ENCODE measurements at places on chromosomes 1 and 21.
A peak's percentile ranks its signal among the peaks of the same experiment; 100 is the strongest.

- DNase-seq = no peak
These were observed 497.4 kb downstream of the DISC1 start for GRCh38 chr1:232123775-232124659.

- DNase-seq = no peak
These were observed 664 bp downstream of the LRRC47 start for GRCh38 chr1:3795453-3796214.

GRCh38 chr1:36652586-36652985, 169.9 kb upstream of the CSF3R start:
- no peak for DNase-seq

GRCh38 chr1:30313176-30313575, 410.2 kb downstream of the MATN1 start:
- DNase-seq = no peak

DNA sequence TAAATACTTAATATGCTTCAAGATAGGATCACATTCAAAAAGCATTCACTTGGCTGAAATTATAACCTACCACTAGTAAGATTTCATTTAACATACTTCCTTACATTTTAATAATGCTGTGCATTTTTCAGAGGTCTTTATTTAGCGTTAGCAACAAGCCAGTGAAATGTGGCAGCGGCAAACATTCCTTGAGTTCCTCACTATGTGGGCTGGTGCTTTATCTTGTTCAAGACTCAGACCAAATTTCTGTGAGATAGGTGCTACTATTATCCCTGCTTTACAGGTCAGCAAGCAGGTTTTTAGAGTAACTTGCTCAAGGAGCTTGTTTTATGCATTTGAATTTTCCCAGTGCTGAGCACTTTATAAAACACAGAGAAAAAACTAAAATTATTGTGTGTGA, 132.7 kb downstream of the PLPPR4 start:
- no peak for DNase-seq

- DNase-seq = no peak
These were observed at the start of gene TRPM2 for GRCh38 chr21:44353191-44353970. Gene TRPM2, plus strand, starts transcription at chr21:44353621. Its CDS starts 80 bp downstream, at chr21:44353701.

GRCh38 chr1:34619256-34619655, 135.6 kb upstream of the GJB5 start:
- no peak for DNase-seq

GRCh38 chr1:31348449-31348848, 24.4 kb downstream of the FABP3 start:
- no peak for DNase-seq

GRCh38 chr1:41673806-41674205, 189.3 kb upstream of the EDN2 start:
- no peak for DNase-seq

DNA sequence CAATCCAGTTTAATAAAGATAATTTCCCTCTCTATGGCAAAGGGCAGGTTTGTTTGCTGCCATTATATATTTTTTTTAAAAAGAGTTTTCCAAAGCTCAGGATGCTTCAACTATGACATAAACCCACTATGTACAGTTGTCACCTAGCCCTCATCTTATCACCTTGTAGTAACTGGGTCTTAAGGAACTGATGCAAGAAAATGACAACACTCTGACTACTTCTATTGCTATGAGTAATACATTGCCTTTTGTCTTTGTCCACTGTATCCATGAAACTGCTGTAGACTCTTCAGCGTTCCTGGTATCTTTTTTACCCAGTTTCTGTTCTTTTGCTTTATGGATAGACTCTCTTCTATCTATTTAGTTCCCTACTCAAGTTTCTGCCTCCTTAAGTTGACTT, 586.5 kb downstream of the NEGR1 start:
- DNase-seq = no peak

DNA sequence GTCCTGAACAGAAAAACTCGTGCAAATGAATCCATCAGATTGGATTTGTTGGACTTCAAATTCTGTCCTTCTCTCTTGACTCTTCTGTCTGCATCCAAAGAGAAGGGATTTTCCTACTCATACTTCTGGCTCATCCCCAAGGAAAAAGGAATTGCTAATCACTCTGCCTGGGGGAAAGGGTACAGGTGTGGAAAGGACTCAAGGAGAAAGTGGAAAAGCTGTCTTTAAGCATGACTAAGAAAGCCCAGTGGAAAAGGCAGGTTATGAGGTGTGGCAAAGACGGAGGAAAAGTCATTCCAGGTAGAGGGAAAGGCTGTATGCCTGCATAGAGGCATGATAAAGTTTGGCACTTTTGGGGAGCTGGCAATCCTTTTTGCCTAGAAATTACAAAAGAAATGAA, 43.4 kb downstream of the PTGS2 start:
- no peak for DNase-seq

GRCh38 chr1:14263671-14264070, 334.8 kb upstream of the KAZN start:
- peak; percentile 90 for DNase-seq

DNA sequence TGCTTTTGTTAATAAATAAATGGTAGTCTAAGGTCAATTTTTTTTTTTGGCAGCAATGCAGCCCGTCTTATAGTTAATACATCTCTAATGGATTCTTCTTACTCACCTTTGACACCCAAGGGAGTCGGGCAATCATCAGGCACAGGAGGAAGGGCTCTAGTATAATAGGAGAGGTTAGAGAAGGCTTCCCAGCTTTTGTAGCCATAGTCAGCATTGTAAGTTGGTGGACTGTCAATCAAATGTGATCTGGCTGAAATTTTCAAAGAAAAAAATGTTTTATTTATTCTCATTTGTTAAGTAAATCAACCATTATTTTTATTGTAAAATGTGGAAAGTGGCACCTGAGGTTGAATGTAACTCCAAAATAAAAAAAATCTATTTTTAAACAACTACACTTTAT, 2.1 kb downstream of the PTGS2 start:
- DNase-seq = no peak

- peak; percentile 80 for DNase-seq
These were observed at the start of gene SLC2A1 for GRCh38 chr1:42958488-42959319. Gene SLC2A1, minus strand, starts transcription at chr1:42958868. Its CDS starts 217 bp downstream, at chr1:42958651.

DNA sequence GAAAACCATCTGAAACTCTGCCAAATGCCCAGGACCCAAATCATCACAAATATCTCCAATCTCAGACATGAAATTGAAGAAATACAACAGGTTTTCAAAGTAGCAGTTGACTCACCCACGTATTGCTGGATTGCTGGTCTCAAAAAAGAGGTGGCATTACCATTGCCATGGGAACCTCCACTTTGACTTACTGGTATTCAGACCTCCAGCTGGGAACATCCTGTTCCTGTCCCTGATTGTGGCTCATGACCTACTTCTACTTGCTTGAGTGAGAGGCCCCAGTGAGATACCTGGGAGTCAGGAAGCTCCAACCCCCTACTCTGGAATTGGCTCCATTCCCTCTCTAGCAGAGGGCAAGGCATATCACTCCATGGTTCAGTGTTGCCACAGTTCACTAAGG, 64.6 kb downstream of the NMNAT2 start:
- DNase-seq = no peak

DNA sequence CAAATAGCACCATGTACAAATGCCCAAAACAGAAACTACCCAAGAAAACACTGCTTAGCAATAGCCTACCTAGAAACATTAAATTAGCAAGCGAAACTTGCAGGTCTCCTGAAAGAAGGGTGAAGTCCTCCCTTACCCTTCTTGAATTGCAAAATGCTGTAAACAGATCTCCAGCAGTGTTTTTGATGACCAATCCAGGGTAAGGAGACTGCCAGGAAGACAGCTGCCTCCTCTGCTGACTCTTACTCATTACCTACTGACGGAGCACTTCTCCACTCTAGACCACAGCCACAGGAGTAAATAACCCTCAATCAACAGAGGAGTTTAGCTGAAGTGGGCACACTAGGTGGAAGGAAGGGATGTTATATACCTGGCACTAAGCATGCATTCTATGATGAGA, 32.2 kb upstream of the GADD45A start:
- no peak for DNase-seq

DNA sequence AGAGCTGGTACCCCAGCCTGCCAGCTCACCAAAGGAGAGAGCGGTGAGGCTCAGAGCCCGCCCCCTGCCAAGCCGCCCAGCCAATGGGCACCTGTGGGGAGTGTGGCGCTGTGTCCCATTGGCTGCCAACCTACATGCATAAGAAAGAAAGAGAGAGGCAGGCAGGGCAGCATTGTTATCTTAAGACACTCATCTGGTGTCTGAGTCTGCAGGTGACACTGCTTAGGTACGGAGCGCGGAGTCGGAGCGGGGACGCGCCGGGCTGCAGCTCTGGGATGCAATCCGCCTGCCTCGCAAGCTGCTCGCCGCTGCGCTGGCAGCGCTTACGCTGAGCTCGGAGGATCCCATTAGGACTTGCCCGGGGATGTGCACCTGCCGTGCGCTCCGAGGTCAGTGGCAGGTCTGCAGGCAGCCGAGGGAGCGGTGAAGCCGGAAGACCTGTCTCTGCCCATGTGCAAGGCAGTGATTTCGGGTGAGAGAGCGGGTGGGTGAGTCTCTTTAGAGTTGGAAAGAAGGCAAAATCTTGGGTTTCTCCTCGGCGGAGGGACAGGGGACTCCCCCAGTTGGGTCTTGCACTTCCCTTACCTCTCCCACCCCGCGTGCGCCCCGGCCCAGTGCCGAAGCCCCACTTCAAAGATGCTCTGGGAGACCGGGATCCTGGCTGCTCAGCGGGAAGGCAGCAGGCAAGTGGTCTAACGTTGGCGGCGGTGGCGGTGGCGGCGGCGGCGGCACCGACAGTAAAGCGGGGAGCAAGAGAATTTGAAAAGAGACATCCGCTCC, at the start of gene BRINP2:
Gene BRINP2 (plus strand): TSS at position 203 of the 780 bp plus-strand sequence. CDS start 58,919 bp downstream, outside the sequence.
- peak; percentile 38 for DNase-seq

DNA sequence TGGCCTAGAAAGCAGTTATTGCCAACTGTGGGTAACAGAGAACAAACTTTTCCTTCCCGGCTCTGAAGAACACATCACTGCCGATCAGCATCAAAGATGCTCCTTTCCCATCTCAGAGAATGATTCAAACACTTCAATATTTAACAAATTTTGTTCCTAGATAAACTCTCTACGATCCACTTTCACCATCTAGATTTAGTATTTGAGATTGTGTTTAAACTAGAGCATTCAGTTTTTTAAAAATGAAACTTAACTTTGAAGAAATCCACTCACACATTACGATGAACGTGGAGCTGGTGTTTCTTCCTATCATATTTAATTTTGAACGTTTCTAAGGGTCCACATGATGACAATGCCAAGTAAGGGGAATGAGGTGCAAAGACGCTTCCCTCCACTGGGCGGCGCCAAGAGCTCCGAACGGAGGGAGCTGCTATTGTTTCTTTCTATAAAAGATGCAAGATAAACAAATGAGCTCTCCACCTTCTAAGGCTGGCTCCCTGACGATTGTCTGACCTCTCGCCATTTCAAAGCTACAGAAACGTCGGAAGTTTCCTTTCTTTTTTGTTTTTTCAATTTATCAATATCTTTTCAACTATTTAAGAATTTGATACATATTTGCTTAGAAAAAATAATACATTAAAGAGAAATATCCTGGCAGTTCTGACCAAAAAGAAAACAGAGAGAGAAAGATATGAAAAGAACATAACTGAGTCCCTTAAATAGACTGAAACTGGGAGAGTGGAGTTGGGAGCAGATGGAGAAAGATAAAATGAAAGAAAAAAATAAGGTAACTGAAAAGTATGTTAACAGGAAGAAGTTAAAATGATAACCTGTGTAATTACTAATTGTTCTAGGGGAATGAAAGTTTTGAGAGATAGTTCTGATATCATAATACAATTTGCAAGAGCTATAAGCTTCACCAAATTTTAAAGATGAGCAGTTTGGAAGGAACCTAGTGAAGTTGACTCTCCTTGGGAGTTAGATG, 4.4 kb upstream of the BARHL2 start:
- DNase-seq = peak; percentile 47

DNA sequence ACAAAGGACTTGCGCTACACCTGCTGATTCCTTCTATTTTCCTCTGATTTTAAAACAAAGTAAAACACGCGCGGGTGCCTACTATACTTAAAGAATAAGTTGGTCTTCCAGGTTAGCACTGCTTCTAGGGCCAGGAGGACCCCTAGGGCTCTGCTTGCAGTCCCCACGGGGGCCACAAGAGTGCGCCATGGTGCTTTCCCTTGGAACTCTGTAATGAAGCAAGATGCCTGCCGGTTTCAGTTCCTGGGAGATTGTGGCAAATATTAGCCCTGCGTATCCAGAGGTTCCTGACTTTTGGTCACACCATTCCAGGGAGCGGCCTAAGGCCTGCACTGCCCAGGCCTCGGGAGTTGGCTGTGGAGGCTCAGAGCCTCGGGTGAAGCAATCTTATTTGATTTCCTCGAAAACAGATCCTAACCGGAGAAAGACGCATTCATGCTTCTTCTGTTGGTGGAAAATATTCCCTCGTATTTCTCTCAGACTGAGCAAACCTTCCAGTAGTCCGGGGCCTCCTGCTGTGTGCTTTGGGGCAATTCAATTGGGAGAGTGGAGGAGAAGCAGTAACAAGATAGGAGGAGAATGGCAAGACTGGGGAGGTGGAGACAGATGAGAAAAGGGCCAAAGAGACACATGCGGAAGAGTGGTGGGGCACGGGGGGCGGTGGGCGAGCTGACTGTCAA, 25.3 kb downstream of the ADAM30 start:
- peak; percentile 66 for DNase-seq

DNA sequence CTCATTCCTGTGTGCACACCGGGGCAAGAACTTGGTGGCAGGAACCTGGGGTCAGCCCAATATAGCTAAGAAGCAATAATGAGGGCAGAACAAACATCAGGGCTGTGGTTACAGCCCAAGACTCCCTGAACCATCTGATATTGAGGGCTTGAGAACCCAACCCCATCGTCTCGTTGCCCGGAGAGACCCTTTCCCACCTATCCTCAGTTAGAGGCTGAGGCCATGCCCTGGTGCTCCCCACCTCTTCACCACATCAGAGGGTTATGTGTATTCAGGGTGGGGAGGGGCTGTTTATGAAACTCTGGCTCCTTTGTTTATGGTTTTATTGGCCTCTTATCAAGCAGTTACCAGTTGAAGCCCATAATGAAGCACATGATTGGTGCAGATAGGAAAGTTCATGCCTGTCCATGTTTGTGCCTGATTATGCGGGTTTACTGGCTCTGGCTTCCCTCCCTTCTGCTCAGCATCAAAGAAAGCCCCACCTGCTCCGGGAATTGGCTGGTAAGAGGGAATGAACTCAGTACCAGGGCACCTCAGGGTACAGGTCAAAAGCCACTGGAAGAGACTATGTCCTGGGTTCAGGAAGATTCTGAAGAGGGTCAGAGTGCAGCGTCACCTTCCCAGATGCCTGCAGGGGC, 14.5 kb downstream of the NUAK2 start:
- no peak for DNase-seq

DNA sequence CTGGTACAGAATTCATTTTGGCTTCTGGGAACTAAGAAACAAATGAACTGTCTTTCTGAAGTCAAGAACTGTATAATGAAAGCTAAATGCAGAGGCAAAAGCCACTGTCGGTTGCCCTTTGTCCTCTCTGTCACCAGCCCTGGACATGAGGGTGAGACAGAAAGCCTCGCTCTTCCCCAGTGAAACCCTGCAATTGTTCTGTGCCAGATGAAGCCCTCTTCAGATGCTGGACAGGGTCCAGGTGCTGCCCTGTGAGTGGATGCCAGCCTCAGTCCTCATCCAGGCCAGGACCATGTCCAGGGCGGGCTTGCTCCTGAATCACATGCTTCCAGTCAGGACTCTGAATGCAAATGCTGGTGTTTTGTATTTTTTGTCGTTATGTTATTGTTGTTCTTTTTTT, 138.7 kb downstream of the RUNX1 start:
- DNase-seq = no peak

GRCh38 chr1:65245295-65245694, 64.0 kb upstream of the DNAJC6 start:
- no peak for DNase-seq

GRCh38 chr1:157497987-157498735, 54.2 kb downstream of the FCRL5 start:
- DNase-seq = no peak

GRCh38 chr21:38988509-38989378, 183.0 kb downstream of the ETS2 start:
- no peak for DNase-seq

GRCh38 chr1:10170239-10170574, 40.2 kb upstream of the KIF1B start:
- DNase-seq = no peak
